ENCODE measurements at places on chromosomes 5 and 9. TPM values are rescaled to one million over a fixed set of nuclear protein-coding genes. Genes with fewer than 3 reads are reported as not detected.

- no peak for DNase-seq
These were observed 210.2 kb downstream of the TSSK1B start for GRCh38 chr5:113224605-113225065.

- no peak for DNase-seq
These were observed 13.4 kb downstream of the RGS7BP start for GRCh38 chr5:64519263-64519662.

DNA sequence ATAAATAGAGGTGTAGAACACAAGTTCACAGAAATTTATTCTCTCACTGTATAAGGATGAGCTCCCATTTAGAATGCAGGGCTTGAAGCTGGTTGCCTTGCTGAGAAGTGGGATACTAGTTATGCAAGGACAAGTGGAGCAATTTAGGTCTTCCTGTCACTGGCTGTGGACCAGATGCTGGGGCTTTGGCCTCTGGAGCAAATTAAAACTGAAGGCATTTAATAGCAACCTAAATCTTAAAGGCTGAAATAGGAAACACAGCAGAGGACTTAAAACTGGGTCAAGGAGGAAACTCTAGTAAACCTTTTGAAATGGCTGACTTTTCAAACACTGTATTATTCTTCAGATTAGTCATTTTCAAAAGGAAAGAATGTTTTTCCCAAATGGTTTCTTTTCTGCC is 319.4 kb downstream of the RAB3C start:
- DNase-seq = no peak

The OTP gene
- not detected for total RNA-seq

- DNase-seq = no peak
These were observed 225.7 kb upstream of the DMRT1 start for GRCh38 chr9:615756-616155.
